Gastroesophageal sphincter (tissue), 4 donors: ENCODE measurements at places on chromosomes 11 and 22.

- ATAC-seq, result peak; percentile 88
Measured at GRCh38 chr22:39308614-39309363, 10.6 kb downstream of the RPL3 start.

- no peak for ATAC-seq
Measured at GRCh38 chr11:86775361-86775760, 25.0 kb upstream of the PRSS23 start.

DNA sequence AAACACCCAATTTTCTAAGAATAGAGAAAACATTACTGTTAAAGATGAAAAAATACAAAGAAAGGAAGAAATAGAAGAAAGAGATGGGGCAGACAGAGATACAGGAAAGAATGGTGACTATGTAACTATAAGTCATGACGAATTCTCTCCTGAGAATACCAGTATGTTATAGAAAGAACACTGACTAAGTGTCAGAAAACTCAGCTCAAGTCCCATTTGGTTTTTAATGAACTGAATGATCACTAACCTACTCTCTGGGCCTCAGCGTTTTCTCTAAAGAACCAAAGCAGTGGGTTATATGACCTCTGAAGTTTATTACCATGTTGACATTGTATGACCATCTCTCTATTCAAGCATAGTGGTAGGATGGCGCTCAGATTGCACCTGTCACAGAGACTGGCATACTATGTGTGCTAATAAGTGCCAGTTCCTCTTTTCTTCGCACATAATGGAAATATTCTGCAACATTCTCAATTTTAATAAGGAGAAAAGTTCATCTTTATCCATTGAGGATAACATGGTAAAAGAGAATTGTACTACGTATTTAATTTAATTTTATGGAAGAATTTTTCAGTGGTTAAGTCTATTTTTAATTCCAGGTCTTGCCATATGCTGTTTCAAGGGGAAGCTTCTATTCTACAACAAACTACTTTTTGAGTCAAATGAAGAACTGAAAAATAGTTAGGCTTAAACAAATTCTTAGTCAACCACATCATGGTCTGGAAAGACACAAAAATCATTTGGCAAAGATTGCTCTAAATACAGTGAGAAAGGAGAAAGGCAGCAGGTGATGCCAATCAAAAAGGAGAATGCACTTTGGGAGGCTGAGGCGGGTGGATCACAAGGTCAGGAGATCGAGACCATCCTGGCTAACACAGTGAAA, 25.0 kb upstream of the EED start:
- no peak for ATAC-seq

- ATAC-seq, result no peak
Measured at GRCh38 chr22:26669060-26669481, 11.7 kb downstream of the MIAT start.

- peak; percentile 39 for ATAC-seq
Measured at GRCh38 chr11:2533587-2534133, 88.9 kb downstream of the KCNQ1 start.

DNA sequence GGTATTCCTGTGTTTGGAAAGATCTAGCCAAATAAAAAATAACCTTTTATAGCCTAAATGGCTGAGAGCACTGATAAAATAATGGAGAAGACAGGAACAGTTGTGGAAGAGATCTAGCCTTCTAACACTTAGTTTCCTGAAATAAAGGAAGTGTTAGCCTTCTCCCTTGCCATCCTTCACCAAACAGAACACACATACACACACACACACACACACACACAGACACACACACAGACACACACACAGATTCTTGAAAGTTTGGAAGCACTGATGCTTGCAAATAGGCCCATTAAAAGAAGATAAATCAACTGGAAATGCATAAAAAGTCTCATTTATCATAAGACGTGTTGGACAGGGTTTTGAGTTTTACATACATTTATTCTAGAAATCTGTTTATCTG, 37.5 kb downstream of the KIRREL3 start:
- ATAC-seq, result no peak

DNA sequence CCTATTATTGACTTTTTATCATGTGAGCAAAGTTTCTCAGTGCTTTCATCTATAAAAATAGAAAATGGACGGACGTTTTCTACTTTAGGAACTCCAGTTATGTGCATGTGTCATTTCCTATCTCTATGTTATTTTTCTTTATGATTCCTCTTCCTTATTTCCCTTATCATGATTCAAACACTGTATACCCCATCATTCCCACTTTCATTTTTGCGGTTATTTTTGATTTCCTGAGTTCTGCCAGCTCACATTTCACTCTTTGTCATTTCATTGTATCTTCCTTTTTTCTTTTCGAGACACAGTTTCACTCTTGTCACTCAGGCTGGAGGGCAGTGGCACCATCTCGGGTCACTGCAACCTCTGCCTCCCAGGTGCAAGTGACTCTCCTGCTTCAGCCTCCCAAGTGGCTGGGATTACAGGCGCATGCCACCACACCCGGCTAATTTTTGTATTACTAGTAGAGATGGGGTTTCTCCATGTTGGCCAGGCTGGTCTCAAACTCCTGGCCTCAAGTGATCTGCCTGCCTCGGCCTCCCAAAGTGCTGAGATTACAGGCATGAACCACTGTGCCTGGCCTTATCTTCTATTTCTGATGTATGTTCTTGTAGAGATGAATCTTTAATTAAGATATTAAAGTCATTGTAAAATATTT, 21.5 kb downstream of the C11orf58 start:
- no peak for ATAC-seq
